DMS79 (cell line): ENCODE measurements at places on chromosomes 5 and 9.

DNA sequence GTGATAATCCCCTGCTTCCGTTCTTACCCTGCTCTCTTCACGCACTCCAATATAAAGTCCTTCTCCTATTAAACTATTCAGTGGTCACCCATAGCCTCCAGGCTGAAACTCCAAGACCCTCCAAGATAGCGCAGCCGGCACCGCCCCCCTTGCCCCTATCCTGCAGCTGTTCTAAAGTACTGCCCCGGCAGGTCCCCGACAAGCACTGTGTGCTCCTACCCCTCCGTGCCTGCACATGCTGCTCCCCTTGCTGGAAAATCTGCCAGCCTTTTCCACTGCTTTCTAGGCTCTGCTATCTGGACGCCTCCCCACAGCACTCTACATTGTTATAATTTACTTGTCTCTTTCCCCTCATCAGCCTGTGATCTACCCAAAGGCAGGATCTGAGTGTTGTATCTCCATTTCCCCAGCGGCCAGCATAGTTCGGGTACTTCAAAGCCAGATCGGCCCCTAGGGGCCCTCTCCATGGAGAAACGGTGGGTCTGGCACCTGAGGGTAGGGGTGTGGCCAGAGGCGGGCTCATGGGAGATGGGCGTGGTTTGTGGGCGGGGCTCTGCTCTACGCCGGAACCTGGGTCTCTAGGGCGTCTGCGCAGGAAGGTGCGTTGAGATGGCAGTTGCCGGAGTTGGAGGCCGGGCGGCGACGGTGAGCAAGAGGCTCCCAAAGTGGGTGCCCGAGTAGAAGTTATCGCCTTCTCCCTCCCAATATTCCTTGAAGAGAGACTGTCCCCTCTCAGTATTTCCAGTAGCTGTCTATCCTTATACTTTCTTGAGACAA, 83.5 kb upstream of the RUSC2 start:
- DNase-seq, result no peak

DNA sequence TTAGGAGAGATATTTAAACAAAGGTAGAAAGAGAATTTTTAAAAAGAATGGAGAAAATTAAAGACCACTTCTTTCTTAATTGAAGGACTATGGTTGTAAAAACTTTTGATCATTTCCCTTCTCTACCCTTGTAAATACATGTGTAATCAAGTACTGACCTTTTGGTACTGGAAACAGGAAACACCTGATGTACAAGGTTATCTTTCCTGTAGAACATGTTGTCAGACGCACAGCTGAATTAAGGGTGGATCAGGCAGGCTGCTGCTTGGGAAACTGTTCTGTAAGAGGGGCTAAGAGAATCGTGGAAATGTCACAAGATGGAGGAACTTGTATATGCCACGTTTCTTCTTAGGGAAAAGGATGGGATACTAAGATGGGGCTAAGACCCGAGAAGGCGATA, 341.6 kb downstream of the ZNF608 start:
- no peak for DNase-seq

- no peak for DNase-seq
These were observed 6.3 kb downstream of the CRHBP start for GRCh38 chr5:76958991-76959767.

GRCh38 chr9:70405808-70406433, 8.5 kb downstream of the KLF9 start:
- DNase-seq, result no peak

- DNase-seq, result no peak
These were observed 18.3 kb downstream of the EPB41L4B start for GRCh38 chr9:109302606-109303005.

DNA sequence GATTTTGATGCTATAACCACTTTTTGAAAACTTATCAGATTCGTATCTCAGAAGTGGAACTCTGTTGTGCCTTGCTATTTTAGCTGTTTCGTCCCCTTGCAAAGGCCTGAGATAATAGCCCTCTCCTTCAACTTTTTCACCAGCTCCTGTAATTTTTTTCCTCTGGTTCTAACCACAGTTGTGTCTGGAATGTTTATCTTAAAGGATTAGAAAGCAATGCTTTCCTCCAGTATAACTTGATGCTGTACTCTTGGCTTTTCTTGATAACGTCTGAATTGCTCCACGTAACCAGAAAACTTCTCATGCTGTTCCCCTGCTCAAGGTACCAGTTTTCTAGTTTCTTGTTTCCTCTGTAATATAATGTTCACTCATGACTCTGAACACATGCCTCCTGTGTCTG, 209.4 kb downstream of the DTWD2 start:
- DNase-seq, result no peak

DNA sequence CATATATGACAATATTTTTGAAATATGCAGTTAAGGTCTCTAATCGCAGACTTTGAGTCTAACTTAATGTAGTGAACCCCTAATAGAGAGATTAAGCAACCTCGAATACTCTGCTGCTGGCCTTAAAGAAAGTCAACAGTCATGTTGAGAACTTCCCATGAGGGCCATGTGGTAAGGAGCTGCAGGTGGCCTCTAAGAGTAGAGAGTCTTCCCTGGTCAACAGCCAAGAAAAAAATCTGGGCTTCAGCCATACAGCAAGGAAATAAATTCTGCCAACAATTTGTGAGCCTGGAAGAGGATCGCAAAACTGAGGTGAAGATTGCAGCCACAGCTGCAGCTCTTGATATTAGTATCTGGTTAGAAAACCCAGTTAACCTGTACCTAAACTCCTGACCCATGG, 935.2 kb upstream of the TYRP1 start:
- no peak for DNase-seq

GRCh38 chr5:65152131-65152530, 329.6 kb downstream of the ADAMTS6 start:
- DNase-seq, result no peak

DNA sequence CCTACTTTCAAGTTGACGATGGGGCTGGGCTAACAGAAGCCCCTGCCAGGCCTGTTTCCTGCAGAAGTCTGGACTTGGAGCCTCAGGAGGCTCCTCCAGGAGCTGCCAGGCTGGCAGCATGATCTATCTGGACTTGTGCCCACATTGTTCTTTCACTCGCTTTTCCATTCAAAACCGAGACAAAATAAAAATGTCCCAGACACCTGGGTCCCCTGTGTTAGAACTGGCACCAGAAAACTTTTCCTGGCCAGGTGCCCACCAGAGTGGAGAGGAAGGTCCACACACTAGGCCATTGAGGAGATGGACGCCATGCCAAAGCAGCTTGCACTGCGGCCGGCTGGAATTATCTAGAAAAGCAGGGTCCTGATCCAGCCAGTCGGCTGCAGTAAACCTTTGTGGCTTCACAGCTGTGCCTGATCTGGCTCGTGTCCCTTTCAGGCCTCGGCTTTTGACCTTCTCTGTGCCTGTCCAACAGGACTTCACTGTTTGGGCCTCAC, 78.2 kb downstream of the GCNT1 start:
- DNase-seq, result no peak

DNA sequence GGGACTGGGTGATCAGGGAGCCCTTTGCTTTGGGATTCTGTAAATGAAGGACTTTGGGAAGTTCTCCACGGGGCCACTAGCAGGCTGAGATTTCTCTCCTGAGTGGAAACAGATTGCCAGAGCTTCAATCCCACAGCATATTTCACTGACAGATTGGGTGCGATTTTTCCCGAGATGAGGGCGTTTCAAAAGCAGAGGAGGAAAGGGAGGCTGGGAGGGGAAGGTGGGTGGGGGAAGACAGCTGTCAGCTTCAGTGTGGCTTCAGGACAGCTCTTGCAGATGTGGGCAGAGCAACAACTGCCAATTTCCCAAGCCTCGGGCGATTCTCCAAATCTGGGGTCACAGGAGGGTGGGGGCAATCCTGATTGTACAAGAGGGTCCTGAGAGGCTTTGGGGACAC, 258.5 kb upstream of the ADRA1B start:
- no peak for DNase-seq

DNA sequence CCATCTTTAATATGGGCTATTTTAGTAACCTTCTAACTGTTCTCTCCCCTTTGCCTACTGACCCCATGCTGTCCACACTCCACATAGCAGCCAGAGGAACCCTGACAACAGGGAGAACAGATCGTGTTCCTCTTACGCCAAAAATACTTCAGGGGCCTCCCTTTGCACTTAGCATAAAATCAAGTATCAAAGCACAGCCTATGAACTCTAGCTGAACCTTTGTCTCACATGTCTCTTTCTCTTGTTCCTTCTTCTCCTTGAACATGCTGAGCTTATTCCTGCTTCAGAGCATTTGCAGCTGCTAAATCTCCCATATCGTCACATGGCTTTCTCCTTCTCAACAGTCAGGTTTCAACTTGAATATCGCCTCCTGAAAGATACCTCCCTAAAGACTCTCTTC, 698.8 kb upstream of the C9orf72 start:
- DNase-seq, result no peak

DNA sequence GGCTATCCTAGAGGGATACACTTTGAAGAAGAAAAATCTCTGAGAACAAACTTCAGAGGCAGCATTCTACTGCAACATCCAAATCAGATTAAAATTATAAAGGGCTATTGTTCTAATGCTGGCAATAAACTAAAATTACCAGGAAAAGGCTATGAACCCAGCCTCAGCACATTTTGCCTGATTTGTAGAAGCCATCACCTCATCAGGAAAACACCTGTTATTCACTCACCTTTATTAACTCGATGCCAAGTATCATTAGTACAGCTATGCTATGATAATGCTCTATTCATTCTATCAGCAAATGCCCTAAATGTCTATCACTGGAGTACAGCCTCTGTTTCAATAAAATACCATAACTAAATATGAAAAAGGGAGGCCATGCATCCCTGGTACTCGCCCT, 510.2 kb downstream of the RASEF start:
- DNase-seq, result no peak

GRCh38 chr9:134167530-134167931, 3.2 kb upstream of the RNU6ATAC start:
- no peak for DNase-seq

DNA sequence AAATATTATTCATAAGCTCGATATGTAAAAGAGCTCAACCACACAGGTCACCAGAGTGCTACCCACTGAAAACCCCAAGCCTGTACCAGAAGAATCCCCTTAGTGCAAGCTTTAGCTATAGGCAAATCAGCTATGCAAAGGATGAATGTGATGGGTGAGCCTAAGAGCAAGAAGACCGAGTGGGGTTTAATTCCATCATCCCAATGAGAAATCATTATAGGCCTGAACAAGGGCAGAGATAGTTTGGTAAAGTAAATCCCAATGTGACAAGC, 21.8 kb downstream of the ELOVL7 start:
- no peak for DNase-seq

- no peak for DNase-seq
These were observed 480.8 kb downstream of the PSAT1 start for GRCh38 chr9:78777747-78778146.

DNA sequence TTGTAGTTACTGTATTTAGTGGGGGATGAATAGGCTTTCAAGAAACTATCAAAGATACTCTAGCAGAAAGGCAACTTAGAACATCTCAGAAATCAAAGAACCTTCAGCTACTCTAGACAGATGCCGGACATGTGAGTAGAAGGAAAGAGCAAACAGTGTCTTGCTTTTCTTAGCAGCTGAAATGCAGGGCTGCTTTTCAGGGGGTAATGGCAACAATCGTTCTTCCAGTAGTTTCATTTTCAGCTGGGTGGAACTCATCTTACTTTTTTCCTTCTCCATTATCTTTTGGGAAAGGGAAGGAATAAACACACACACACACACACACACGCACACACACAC, 281.6 kb downstream of the CRB2 start:
- peak; percentile 32 for DNase-seq

DNA sequence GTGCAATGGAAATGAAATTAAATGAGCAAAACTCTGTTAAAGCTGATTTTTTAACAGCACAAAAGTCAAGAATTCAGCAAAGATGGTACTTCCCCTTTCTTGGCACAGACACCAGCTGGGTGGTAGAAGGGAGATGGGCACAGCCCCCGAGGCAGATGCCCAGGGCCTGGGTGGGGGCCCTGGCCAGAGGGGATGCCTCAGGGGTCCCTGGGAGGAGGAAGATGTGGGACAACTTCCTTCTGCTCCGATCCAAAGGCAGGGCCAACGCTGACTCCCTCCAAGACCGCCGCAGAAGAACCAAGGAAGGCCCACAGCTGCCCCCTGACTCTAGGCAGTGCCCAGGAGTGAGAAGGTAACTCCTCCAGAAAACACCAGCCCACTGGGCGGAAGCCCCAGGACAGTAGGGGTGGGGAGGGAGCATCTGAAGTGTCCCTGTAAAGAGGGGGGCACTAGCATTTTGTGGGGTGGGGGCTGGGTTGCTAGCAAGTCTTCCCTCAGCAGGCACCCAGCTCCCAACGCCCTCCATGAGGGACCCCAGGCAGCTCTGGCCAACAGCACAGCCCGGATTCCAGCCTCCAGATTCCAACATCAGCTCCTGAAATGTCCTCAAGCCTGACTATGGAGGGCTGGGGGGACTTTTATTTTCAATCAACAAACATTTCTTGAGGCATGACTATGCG, 4.9 kb downstream of the NACC2 start:
- DNase-seq, result no peak

GRCh38 chr5:112529525-112529924, 110.4 kb upstream of the EPB41L4A start:
- no peak for DNase-seq

DNA sequence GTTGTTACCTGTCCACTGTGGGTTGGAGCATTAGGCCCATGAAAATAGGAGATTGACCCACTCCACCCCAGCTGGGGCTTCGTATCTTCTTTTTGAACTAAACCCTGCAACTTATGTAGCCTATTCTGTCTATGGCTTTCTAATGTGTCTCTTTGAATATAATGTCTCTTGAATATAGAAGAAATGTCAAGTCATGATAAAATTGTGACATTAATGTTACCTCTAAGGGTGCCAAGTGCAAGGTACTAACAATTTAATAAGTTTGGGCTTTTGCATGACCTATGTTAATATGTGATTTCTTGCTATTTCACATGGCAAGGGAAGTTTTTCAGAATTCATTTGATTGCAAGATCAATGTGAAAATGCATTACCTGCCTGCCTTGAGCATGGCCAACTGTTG, 40.4 kb upstream of the PUM3 start:
- no peak for DNase-seq

- DNase-seq, result no peak
These were observed 69.3 kb downstream of the ALDH7A1 start for GRCh38 chr5:126525630-126526245.

DNA sequence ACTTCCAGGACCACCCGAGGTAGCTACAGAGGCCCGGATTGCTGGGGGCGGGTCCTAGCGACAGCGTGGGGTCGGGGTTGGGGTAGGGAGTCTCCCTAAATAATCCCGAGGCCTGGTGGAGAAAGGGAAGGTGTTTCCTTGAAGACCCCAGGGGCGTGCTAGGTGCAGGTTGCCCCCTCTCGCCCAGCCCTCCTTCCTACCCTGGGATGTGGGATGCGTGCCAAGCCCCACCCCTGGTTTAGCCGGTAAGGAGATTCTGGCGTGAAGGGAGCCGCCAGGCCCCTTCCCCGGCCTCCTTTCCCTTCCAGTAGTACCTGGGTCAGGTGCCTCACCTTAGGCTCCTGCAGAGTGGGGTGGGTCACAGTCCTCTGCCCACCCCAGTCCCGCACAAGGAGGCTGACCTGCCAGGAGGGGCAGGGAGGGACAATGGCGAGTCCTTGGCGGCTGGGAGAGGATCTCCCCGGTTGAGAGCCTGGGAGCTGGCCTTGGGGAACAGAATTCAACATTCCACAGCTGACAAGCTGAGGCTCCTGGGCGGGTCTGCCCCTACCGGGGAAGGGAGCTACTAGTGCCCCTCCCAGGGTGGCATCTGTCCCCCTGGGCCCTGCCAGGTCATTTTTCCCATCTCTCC, 674 bp downstream of the TSPAN17 start:
- no peak for DNase-seq

GRCh38 chr5:71887680-71888079, 168.6 kb downstream of the CARTPT start:
- no peak for DNase-seq
